ENCODE measurements at places on chromosomes 2 and 18. TPM values are rescaled to one million over a fixed set of nuclear protein-coding genes. Genes with fewer than 3 reads are reported as not detected.

The LAMA3 gene
- 45.0 TPM for total RNA-seq

The SDC1 gene
- total RNA-seq = 65.5 TPM

The ABHD3 gene
- 5.1 TPM for total RNA-seq

The SLC5A7 gene
- total RNA-seq = not detected

The CRYGC gene
- not detected for total RNA-seq

The INHA gene
- 1.0 TPM for total RNA-seq

The TACR1 gene
- total RNA-seq = not detected

The GPR55 gene
- total RNA-seq = not detected

The POTEC gene
- not detected for total RNA-seq

The GPR155 gene
- total RNA-seq = 2.8 TPM

The PRSS56 gene
- total RNA-seq = not detected

The ZNF516 gene
- total RNA-seq = 24.4 TPM

The PTPRN gene
- total RNA-seq = 0.49 TPM

The OXER1 gene
- 0.16 TPM for total RNA-seq

The CD226 gene
- not detected for total RNA-seq

The IL36B gene
- not detected for total RNA-seq

The CDC42EP3 gene
- 81.1 TPM for total RNA-seq

The CIB4 gene
- not detected for total RNA-seq

The PARD6G gene
- 3.7 TPM for total RNA-seq

The MARCO gene
- not detected for total RNA-seq

The MC5R gene
- total RNA-seq = not detected

The SH3BP4 gene
- 69.3 TPM for total RNA-seq

The PLGLB1 gene
- 0.63 TPM for total RNA-seq

The CFAP53 gene
- total RNA-seq = 0.38 TPM

The SAG gene
- not detected for total RNA-seq

The CHST9 gene
- total RNA-seq = 2.0 TPM

The NTSR2 gene
- total RNA-seq = not detected

Measured in mesangial cell (primary cell).